Bronchial smooth muscle cell (primary cell): ENCODE measurements at places on chromosomes 1 and 21. TPM values are rescaled to one million over a fixed set of nuclear protein-coding genes. Genes with fewer than 3 reads are reported as not detected.

BRWD1 gene
- total RNA-seq, result 40.4 and 46.1 TPM in 2 replicates

MROH9 gene
- 0.09 TPM in 1 of 2 replicates, not detected in the other for total RNA-seq

CFAP45 gene
- 0.79 and 1.0 TPM in 2 replicates for total RNA-seq

C1orf141 gene
- total RNA-seq, result not detected in 2 replicates

COG2 gene
- total RNA-seq, result 15.4 and 17.1 TPM in 2 replicates
